ENCODE measurements at places on chromosomes 4 and X.

DNA sequence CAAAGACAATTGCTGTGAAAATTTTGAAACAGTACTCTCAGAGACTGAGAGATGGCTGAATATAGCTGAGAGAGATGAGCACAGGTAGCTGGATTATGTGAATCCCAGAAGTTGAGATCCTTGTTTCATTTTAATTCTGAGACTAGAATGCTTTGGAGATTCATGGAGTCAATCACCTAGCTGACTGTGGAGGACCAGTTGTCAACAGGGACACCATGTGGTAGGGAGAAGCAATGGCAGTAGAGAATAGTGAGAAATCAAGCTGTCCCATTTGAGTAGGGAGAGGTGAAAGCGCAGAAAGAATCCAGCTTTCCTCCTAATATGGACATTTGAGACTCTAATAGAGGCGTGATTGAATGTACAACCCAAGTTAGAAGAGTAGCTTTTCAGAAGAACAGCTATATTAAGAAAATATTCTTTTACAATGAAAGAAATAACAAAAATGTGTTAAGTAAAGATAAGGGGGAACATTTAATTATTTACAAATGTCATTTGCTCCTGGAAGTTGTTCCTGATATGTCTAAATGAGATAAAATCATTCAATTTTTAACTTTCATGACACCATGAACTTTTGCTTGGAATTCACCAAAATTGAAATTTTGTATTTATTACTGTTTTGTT lies 30.3 kb upstream of the GLRB start:
- DNase-seq: no peak

GRCh38 chrX:105098812-105099211 lies 121.7 kb downstream of the TEX13A start:
- DNase-seq: no peak

DNA sequence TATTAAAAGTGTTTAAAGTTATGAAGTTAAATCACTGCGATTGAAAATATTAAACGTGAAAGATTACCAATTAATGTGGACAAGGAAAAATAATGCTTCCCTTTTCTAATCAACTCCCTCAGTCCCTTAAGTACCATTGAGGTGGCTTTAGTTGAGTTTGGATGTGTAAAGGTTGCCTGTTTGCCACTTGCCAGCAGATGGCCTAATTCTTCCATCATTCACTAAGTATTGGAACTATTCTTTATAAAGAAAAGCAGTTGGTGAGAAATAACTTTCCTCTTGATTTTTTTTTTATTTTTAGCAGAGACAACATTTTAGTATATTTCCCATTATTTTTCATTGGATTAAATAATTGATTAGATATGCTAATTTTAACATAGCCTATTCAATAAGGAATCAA lies 295.9 kb upstream of the TACR3 start:
- DNase-seq: peak; percentile 10

GRCh38 chrX:17182317-17182716 lies 192.7 kb upstream of the NHS start:
- DNase-seq: no peak
